ENCODE measurements at places on chromosomes 6 and 20.

DNA sequence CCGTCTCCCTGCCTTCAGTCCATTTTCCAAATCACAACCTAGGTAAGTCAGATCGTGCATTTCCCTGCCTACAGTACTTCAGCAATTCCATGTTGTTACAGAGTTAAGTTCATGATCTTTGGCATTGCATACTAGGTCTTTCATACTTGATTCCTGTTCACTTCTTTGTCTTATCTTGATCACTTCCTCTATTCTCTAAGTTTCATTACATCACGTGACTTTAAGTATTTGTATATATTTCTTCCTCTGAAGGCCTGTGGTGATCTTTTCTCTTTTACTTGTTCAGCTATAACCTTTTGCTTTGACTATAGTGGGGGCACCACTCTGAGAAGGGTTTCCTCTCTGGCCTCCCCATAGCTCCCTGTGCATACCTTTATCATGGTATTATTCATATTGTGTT lies 100.2 kb downstream of the TRMT11 start:
- no peak for DNase-seq

GRCh38 chr6:158439255-158439654 lies 120.6 kb upstream of the TMEM181 start:
- no peak for DNase-seq

DNA sequence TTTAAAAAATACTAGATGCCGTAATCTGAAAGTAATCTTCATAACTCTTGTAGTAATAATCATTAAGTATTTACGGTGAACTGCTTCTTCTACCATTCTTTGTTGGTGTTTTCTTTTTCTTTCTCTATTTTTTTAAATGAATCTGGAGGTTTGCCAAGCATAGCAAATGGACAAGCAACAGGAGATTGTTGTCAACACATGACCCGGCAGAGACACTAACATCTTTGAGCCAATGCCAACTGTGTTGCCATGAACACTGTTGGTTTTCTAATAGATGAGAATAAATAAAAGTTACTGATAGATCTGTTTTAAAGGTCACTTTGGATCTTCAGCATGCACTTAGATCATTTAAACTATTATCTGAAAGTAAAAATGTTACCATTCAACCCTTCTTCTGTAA lies 523.6 kb upstream of the EYS start:
- DNase-seq: no peak

GRCh38 chr6:116545651-116546050 lies at the start of gene TRAPPC3L:
TRAPPC3L (minus strand) TSS chr6:116545684; CDS start chr6:116545514, 170 bp downstream.
- DNase-seq: no peak

- DNase-seq: no peak
Measured at GRCh38 chr6:8075185-8075584, 11.0 kb upstream of the BLOC1S5 start.

DNA sequence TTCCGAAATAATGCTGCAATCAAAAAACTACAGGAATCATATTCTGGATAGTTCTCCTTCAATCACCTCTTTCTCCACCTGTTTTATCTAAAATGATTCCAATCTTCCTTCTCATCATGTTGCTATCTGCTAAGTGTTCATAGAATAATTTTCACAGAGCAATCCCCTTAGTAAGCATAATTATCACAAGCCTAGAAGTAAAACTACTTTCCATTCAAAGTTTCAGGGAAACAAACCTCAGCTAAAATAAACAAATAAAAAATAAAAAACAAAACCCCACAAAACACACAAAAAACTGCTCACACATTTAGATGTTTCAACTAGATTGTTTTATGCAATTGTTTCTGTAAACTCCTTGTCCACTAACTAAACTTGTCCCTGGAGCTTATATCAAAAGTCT lies 291.2 kb downstream of the PHACTR1 start:
- no peak for DNase-seq

DNA sequence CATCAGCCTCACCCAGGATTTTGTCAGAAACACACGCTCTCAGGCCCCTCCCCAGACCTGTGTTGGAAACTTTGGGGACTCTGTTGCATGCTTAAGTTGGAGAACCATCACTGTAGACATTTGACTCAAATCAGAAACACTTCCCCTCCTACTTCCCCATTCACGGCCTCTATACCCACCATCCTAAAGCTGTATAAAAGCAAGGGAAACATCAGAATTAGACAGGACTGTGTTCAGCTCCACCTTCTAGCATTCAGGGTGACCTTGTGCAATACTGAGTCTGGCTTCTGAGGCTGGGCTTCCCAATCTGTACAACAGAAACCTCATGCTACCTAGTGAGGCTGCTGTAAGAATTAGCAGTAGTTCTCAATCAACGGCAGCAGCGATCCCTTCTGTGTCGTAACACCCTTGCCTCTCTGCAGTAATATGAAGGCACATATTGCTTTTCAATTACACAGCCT lies 252.3 kb downstream of the LY86 start:
- no peak for DNase-seq
